GM03348 (cell line): ENCODE measurements at places on chromosomes 7 and 10.

GRCh38 chr7:70017357-70017756, 419.1 kb downstream of the AUTS2 start:
- no peak for DNase-seq

GRCh38 chr10:119401671-119402395, 140.7 kb downstream of the RGS10 start:
- peak; percentile 96 for DNase-seq

- peak; percentile 60 for DNase-seq
Measured at GRCh38 chr10:124917428-124918190, 24.3 kb upstream of the ZRANB1 start.

GRCh38 chr7:139245401-139245800, 14.4 kb downstream of the UBN2 start:
- DNase-seq = no peak

- DNase-seq = no peak
Measured at GRCh38 chr7:22622116-22622785, 104.7 kb upstream of the IL6 start.

GRCh38 chr7:76333511-76334101, 25.2 kb downstream of the YWHAG start:
- DNase-seq = no peak

DNA sequence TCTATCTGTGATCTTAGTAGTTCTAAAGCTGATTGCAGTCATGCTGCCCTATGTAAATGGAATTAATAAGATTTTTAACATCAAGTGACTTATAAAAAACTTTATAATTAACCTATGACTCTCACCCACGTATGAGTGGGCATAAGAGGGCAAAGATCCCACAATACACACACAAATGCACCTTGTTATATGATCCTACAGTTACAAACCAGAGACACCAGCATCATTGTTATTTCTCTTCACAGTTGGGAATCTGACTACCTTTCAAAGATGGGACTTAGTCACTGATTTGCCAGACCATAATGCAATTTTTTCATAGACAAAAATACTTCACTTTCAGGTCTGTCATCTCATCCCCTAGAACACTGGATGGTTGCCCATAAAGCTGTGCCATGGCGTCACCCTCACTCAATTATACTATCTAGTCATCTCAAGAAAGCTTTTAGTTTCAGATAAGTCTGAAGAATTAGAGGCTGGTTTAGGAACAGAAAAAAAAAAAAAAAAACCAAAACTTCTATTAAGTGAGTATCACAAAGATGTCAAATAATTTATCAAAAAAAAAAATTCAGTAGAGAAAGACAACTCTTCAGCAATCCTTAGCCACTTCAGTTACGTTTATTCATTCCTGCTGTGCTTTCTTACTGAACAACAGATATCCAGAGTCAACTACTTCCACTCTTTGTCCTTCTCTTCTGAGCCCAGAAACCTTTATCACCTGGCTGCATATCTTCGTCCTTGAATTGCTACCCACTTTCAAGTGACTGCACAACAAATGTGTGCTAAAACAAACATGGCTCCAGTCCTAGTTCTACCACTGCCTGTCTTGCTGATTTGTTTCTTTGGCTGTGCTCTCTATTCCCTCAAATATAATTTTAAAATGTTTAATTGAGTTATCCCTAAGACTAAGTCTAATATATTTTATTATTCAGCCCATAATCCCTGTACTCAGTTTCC, 175.0 kb upstream of the CHRM2 start:
- no peak for DNase-seq

DNA sequence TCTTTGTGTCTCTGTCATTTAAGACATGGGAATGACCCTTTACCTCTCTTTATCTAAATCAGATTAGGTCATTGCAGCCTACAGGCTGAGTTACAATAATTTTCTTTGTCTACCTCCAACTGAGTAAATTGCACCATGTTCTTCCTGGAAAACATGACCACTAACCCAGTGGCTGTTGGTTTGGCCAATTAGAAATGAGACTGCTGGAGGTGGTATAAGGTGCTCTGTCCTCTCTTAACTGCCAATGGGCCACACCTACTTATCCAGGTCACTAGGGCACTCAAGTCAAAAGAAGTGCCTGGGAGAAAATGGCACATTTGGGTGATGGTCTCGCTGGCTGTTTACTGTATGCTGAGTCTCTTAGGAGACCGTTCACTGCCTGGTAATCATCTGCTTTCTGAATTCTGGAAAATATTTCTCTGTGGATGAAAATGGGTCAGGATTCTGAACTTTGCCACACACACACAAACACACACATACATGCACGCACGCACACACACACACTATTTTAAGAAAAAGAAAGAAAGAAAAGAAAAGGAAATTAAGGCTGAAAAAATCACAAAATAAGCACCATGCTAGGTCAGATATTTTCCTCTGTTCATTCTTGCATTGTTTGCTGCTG, 16.4 kb downstream of the STAMBPL1 start:
- DNase-seq = no peak

DNA sequence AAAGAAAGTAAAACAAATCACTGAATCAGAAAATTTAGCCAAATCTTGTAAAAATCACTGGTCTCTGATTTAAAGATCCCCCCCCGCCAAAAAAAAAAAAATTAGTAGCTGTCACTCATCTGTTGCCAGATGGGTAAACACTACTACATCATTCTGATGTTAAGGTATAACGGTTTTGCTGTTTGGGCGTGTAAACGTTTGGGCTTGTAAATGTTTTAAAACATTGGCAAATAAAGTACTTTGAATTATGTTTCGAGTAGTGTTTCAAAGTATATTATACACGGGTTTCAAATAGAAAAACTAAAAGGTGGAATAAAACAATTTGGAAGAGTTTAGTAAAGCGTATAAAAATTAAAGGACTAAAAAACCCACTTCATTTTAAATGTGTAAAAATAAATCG, 1.5 kb downstream of the TMEM229A start:
- no peak for DNase-seq

DNA sequence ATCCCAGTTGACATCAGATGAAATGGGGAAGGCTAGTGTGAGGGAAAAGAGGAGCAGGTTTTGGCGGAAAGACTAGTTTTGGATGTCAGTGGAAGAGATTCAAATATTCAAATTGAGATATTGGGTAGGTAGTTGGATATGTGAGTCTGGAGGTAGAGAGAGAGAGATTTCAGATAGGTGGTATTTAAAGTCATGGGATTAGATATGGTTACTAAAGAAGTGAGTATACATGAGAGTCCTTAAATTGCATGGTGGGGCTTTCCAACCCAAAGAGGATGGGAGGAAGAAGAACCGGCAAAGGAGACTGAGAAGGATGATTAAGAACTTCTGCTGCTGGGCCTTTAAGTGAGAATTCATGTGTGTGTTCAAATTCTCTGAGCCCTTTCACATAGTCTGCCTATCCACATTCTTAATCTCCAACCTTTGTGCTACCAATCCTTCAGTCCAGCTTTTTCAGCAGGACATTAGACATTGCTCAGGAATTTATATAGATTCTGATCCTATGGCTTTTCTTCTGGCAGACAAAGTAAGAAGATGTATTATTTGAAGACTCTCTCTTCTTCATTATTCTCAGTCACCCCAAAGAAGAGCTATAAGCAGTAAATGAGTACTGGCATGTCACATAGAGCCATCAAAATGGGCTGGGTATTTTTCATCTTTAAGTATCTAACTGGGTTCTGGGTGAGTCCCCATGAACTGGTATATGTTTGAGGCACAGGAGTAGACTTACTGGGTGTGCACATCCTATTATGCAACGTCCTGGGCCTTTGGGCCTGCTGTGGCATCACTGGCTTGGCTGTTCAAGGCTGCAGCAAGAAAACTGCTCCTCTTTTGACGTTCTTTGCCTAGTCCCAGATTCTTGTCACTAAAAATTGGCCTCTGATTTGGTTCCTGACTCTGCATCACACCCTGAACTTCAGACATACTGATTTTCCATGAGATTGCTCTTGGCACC, 33.6 kb downstream of the ST7 start:
- DNase-seq = peak; percentile 17

DNA sequence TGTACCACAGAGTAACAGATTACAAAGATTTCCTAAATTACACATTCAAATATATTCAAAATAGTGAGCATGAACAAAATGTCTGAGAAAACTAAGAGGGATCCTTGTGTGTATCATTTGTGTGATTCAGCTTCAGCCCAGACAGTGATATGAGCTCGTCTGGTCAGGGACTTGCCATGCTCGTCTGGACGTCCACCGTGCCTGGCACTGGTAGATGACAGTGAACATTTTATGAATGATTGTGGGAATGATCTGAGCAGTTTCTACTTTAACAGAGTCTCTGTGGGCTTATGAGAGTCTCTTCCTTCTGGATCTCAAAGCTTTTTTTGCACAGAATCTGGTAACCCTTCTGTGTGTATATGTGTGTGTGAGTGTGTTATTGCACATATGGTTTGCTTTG, 34.2 kb upstream of the ANKRD2 start:
- peak; percentile 60 for DNase-seq

- DNase-seq = no peak
Measured at GRCh38 chr7:92925876-92926696, 89.7 kb upstream of the CDK6 start.

GRCh38 chr7:82548141-82548688, 104.6 kb upstream of the CACNA2D1 start:
- no peak for DNase-seq

GRCh38 chr10:12803776-12804175, 197.7 kb downstream of the CCDC3 start:
- DNase-seq = no peak

- DNase-seq = no peak
Measured at GRCh38 chr7:21969822-21970221, 24.1 kb upstream of the CDCA7L start.

- peak; percentile 14 for DNase-seq
Measured at GRCh38 chr7:86733783-86734182, 90.1 kb downstream of the GRM3 start.

DNA sequence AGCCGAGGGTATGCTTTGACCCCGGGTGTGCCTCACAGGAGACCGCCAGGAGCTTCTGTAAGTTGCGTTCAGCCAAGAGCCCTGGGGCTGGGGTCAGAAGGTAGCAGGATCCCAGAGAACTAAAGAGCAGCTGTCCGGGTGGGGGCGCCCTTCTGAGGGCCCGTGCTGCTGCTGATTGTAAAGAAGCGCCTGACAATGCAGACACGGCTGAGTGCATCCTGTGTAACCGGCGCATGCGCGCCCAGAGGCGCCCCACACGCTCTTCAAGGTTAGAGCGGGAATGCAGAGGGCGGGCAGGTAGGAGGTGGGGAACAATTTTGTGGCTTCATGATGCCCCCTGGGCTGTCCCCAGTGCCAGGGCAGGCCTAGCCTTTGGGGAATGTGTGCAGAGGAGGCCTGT, 210.2 kb upstream of the CTBP2 start:
- no peak for DNase-seq

- no peak for DNase-seq
Measured at GRCh38 chr10:121324678-121325213, 273.5 kb downstream of the FGFR2 start.
